ENCODE measurements at places on chromosomes 1 and 21.
A peak's percentile ranks its signal among the peaks of the same experiment; 100 is the strongest.

GRCh38 chr1:12539705-12540579 is 78.1 kb downstream of the DHRS3 start:
- DNase-seq, result peak; percentile 89

GRCh38 chr1:48718705-48719104 is 58.0 kb downstream of the BEND5 start:
- no peak for DNase-seq

DNA sequence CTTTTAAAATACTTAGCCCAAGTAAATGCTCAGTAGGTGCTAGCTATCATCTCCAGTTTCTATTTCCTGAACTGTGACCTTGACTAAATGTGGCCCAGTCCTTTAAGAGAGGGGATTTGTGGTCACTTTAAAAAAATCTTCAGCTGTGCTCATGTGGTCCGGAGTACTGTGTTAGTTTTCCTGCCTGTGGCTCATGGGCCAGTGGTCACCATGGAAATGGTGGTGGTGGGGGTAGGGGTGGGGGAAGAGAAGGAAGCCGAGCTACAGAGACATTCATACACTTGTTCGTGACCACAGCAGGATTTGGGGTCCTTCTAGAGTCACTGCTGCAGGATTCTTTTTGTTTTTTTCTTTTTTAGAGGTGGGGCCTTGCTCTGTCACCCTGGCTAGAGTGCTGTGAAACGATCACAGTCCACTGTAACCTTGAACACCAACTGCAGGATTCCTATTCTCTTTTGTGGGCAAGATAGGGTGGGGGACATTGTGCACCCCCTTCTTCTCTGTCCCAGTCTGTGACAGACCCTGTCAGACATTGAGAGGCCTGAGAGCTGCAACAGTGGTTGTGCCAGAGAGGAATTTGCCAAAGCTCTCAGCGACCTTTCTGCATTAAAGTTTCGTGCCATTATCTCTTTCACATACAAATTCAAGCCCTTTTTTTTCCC is 25.8 kb downstream of the KIF26B start:
- DNase-seq, result peak; percentile 61

DNA sequence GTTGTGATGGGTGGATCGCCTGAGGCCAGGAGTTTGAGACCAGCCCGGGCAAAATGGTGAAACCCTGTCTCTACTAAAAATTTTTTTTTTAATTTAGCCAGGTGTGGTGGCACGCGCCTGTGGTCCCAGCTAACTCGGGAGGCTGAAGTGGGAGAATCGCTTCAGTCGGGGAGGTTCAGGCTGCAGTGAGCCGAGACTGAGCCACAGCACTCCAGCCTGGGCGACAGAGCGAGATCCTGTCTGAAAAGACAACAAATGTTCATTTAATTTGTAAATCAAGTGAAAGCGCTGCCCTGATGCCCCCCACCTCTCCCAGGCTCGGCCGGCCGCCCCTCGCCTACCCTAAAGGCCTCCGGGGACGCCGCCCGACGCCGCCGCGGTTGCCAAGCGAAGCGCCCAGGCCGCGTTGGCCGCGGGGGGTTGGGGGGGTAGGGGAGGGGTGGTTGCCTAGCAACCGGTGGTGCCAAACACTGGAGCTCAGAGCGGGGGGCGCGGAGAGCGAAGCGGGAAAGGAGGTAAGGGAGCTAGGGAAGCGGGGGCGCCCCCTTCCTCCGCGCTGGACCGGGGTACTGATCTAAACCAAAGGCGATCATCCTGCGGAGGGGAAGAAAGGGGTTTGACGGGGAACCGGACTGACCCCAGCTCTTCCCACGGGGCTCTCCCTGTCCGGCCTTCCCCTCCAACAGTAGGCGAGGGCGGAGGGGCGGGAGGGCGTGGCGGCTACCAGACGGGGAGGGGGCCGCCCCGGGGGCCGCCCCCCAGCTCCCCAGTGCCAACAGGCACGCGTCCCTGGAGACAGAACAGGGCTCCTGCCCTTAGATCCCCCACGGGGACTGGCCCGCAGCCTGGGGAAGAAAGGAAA is at the start of gene TEKT2:
TEKT2 (plus strand) TSS at position 460 of the 862 bp plus-strand sequence. CDS start 828 bp downstream, outside the sequence.
- peak; percentile 84 for DNase-seq

GRCh38 chr1:11245248-11245647 is 17.1 kb downstream of the MTOR start:
- no peak for DNase-seq

GRCh38 chr1:214708321-214708955 is 105.4 kb downstream of the CENPF start:
- DNase-seq, result no peak

DNA sequence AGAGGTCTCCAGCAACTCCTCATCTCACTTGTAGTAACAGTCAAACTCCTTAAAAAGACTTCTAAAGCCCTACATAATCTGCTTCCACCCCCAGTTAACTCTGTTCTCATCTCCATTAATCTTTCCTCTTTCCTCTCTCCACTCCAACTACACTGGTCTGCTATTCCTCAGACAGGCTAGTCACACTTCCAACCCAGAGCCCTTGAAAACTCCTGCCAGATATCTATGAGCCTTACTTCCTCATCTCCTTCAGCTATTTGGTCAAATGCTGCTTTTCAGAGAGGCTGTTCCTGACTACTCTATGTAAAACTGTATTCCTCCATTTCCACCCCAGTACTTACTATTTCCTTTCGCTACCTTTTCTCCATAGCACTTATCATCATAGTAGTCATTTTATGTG is 24.4 kb downstream of the PCP4L1 start:
- DNase-seq, result no peak

GRCh38 chr1:44355582-44356305 is 687 bp upstream of the ERI3 start:
- no peak for DNase-seq

- no peak for DNase-seq
Measured at GRCh38 chr1:151852733-151853132, 779 bp downstream of the THEM5 start.

DNA sequence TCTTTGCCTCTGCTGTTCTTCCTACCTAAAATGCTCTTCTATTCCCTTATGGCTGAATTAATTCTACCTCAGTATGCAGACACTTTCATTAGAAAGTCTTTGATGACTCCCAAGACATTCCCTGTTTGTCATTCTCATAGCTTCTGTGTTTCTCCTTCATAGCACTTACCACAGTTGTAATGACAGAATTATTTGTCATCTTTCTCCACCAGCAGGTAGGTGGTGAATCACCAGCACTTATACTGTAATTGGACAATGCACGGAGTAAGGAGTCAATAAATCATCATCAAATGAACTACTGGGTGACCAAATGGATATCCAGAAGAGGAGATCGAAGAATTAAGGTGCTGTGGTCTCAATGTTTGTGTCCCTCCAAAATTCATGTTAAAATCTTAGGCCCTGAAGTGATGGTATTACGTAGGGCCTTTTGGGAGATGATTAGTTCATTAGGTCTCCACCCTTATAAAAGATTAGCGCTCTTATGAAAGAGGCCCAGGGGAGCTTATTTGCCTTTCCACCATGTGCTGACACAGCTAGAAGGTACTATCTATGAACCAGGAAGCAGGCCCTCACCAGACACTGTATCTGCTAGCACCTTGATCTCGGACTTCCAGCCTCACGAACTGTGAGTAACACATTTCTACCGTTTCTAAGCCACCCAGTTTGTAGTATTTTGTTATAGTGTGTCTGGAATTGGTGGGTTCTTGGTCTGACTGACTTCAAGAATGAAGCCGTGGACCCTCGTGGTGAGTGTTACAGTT is 2.4 kb upstream of the CCT8 start:
- DNase-seq, result no peak

DNA sequence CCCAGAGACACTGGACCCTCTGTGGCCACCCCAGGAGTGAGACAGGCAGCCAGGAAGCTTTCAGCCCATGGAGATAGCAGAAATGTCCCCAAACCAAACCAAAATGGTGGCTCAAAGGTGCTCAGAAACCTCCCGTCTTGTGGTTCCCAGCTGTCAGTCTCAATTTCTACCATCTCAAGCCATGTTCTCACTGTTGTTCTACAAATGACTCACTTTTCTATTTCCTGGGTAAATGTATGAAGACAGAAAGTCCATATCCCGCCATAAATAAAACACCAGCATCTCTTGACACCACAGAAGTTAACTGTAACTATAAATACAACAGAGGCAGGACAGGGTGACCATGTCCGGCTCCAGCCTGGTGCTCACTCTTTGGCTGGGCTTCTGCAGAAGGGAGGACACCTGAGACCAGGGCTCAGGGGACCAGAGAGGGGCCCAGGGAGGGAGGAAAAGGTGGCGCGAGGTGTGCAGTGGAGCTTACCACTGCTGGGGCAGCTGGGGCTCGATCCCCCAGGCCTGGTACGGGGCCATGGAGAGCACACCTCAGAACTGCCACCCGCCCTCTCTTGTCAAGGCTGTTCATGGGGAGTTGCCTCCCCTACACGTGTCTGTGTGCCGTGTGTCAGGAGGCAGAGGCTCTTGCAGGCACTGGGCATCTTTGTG is 43.6 kb downstream of the EPHB2 start:
- no peak for DNase-seq

- DNase-seq, result no peak
Measured at GRCh38 chr1:87314091-87314490, 14.6 kb upstream of the LMO4 start.

DNA sequence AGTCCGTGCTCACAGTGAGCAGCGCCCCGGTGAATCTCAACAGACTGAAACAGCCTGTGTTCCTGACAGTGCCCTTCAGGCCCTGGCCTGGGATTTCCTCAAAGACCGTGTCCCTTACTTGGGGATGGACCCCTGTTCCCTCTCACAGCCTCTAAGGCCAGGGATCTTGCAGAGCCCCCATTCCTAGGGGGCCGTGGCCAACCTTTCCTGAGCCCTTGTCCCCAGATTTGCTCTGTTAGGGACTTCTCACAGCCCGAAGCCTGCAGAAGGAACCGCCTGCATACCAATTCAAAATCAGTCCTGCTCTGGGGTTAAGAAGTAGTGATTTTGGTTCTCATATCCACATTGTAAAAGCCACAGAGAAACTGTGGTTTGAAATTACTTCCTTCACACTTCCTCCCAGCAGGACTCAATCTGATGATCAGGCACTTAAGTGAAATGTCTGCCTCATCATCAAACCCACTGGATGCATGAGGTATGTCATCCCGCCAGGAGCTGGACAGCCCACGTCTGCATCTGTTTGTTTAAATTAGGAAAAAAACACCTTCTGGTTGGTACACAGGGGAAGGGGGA is 14.9 kb downstream of the ABCA4 start:
- DNase-seq, result no peak

DNA sequence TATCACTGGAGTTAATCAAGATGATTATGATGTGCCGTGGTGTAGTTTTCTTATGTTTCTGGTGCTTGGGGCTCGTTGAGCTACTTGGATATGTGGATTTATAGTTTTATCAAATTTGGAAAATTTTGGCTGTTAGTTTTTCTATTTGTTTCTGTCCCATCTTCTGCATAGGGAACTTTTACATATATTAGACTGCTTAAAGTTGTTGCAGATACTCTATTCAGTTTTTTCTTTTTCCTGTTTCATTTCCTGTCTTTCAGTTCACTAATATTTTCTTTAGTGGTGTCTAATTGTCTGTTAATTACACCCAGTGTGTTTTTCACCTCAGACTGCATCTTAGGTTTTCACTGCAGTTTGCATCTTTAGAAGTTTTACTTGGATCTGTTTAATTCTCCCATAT is 247.7 kb downstream of the CAMTA1 start:
- DNase-seq, result no peak

Measured in femur (tissue), 1 donor.